ENCODE measurements at places on chromosomes 6 and 20. TPM values are rescaled to one million over a fixed set of nuclear protein-coding genes. Genes with fewer than 3 reads are reported as not detected.

DNA sequence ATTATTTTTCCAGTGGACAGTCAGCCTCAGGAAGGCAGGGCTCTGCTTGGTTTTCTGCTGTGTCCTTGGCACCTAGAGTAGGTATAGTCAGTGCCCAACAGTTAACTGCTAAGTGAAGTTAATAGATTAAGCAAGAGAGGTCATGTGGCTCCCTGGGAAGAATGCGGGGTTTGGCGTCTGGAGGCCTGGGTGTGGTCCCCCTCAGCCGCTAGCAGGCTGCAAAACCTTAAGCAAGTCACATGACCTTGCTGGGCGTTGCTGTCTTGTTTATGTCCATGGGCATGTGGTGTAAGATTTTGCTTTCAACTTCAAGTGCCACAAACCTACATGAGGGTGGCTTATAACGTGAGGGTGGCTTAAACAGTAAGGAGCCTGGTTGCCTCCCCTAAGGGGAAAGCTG is 75.5 kb upstream of the SCP2D1 start:
- no peak for DNase-seq

DNA sequence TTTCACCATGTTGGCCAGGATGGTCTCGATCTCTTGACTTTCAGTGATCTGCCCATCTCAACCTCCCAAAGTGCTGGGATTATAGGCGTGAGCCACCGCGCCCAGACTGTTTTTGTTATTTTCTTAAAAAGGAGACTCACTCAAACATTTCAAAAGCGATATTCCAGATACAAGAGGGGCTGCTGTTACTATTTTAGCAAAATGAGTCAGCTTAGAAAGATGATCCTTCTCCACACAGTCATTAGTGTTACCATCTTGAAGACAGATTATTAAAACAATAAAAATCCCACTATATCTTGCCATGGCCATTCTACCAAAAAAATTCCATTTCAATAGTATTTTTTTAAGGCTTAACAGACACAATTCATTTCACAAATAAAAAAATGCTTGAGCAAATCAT is 102.8 kb downstream of the PREP start:
- no peak for DNase-seq

DNA sequence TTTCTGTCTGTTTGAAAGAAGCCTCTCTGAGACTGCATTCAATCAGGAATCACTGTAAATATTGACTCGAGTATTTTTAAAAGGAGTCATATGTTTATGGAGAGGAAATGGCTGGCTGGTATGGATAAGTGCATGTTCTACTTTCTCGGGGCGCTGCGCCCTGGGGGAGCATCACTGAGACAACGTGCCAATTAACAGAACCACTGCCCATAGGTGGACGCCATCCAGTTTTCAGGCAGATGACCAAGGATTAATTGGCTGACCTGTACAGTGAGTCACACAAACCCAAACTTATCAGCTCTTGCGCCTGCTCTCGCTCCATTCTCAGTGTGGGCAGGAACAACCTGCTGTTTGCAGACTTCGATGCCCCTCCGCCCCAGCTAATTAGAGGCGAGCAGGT is 571.2 kb downstream of the QKI start:
- no peak for DNase-seq

Gene BPIFA1
- total RNA-seq: not detected

Gene GJA10
- total RNA-seq: not detected
